Left lung (tissue), 14 donors: ENCODE measurements at places on chromosomes 3 and 15. TPM values are rescaled to one million over a fixed set of nuclear protein-coding genes. Genes with fewer than 3 reads are reported as not detected.
A peak's percentile ranks its signal among the peaks of the same experiment; 100 is the strongest.

- no peak for DNase-seq
These were observed 73.0 kb downstream of the SCN11A start for GRCh38 chr3:38978729-38979128.

Gene FAIM
- 38.5 TPM for polyA plus RNA-seq

Gene C3orf80
- 9.3 TPM for polyA plus RNA-seq

- DNase-seq = peak; percentile 73
These were observed 1.3 kb upstream of the TWF2 start for GRCh38 chr3:52240059-52240885.

DNA sequence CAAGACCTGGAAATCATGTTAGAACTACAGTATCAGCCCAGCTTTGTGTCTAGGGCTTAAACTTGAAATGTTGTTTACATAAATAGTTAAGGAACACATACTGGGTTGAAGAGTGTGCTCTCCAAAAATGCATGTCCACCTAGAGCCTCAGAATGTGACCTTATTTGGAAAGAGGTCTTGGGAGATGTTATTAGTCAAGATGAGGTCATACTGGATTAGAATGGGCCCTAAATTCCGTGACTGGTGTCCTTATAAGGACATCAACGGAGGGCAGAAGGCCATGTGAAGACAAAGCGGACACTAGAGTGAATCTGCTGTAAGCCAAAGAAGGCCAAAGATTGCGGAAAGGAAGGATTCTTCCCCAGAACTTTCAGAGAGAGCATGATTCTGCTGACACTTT lies 759.2 kb upstream of the CFAP20DC start:
- DNase-seq = no peak

Gene PLSCR5
- polyA plus RNA-seq = not detected

Gene SLC12A6
- polyA plus RNA-seq = 28.0 TPM

Gene CHRM5
- polyA plus RNA-seq = 0.18 TPM

DNA sequence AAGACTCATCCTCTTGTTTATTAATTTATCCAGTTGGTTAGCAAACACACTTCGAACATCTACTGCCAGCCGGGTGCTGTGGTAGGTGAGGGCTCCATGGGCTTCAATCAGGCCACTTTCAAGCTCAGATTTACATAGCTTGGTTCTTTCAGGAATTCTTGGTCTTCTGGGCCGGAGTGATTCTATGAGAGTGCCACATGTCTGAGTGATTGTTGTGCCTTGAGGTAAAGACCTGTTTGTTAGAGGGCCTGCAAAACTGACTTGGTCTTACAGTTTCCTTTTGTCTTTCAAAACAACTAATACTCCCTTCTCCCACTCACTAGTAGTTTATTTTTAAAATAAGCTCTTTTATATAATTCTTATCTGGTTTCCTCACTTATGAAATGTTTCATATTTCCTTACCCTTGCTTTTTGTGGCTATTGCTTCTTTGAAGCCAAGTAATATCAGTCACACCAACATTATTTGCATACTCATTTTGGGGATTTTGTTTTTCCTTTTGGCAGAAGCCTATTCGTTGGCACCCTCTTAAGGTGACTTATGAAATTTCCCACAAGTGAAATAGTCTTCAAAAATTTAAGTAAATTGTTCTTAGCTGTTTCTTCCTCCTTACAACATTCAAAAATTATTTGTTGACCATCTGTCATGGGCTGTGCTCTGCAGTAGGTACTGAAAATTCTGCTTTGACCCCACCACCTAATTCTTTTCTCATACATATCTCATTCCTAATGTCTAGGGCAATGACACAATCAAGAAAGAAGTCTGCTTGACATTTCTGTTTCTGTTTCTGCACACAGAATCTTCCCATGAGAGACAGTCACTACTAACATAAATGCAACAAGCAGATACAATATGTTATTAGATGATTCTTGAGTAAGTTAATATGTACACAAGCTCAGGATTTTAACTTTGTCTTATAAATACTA lies 120.2 kb downstream of the LRRC28 start:
- no peak for DNase-seq

DNA sequence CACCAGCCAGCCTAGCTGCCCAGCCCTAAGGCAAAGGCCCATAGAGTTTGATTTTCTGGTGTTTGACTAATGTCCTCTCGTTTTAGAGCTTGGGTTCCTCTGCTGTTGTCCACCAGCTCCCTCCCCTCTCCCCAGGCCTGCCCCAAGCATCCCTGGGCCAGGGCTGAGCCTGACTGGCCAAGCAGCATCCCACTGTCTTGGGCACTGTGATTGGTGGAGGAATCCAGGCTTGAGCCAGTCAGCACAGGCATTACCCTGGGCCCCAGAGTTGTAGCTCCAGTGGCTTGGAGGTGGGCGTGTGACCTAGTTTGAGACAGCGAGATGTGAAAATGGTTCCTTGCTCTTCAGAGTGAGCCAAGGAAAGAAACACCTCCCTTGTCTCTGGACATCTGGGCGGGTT lies 155.3 kb upstream of the MEF2A start:
- DNase-seq = peak; percentile 31

Gene GNAT1
- polyA plus RNA-seq = not detected

- no peak for DNase-seq
These were observed 63.3 kb downstream of the MBNL1 start for GRCh38 chr3:152331998-152332397.

Gene PTH1R
- 60.6 TPM for polyA plus RNA-seq

Gene KLF15
- 11.0 TPM for polyA plus RNA-seq
